ENCODE measurements at places on chromosomes 7 and 10. TPM values are rescaled to one million over a fixed set of nuclear protein-coding genes. Genes with fewer than 3 reads are reported as not detected.

DNA sequence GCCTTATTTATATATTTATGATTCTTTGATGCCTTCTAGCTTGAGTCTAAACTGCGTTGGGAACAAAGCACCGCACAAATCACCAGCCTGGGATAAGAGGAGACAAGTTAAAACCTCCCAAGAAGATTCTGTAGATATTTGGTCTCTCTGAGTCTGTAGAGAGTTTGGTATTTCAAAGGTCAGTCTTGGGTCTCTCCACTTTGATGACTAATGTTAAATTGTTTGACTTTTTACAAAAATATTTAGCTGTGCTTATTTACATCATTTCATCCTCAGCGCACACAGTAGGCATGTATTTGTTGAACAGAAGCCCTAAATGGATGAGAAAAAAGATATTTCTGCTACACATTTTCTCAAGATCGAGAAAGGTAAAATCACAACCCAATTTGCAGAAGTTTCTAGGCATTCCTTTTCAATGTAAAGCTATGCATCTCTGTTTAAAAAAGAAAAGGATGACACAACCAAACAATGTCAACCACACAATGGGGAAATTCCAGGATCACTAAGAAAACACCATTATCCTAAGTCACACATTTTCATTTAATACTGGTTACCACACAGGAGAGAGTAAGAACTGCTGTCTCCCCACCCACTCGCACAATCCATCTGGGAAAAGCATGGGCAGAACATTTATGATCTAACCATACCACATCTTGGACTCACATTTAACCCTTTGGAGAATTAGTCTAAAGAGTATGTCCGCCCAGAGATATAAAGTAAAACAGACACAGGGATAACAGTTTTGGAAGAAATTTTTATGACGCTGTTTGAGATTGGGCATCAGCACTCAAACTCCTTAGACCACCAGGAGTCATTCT is 4.4 kb downstream of the CDK6 start:
- peaks cover 11% of the 10 kb centered on the region for H3K27me3 ChIP-seq
- peak overlapping the region; percentile 97 for H3K4me3 ChIP-seq
- H3K27ac ChIP-seq, result peak overlapping the region; percentile 67
- DNase-seq, result no peak

- no peaks in the 10 kb centered on the region for H3K36me3 ChIP-seq
- peaks cover 2% of the 10 kb centered on the region for H3K4me1 ChIP-seq
- H3K27ac ChIP-seq, result no peak overlapping the region
- H3K4me3 ChIP-seq, result no peak overlapping the region
- no peaks in the 10 kb centered on the region for H3K27me3 ChIP-seq
- no peak for DNase-seq
Observed at GRCh38 chr7:46937826-46938225, 644.1 kb downstream of the TNS3 start.

- H3K4me1 ChIP-seq, result no peaks in the 10 kb centered on the region
- no peaks in the 10 kb centered on the region for H3K36me3 ChIP-seq
- DNase-seq, result no peak
- no peaks in the 10 kb centered on the region for H3K27me3 ChIP-seq
Observed at GRCh38 chr10:86609920-86610319, 44.4 kb upstream of the OPN4 start.

DNA sequence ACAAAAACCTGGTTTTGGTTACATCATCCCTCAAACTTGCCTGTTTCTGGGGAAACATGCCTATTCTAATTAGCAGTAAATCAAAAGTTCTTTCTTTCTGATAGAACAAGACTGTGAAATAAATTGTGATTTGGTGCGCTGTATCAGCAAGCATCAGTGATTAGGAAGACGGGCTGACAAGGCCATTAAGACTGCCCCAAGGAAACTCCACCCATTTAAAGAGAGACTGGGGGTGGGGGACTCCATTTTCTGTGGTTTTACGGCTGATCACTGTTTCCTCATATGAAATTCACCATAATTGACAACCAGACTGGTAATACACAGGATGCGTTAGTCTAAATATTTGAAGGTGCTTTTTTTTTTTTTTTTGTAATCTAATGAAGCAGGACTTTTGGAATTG is 68.7 kb downstream of the MBL2 start:
- H3K36me3 ChIP-seq, result no peaks in the 10 kb centered on the region
- H3K4me1 ChIP-seq, result peaks cover 4% of the 10 kb centered on the region
- H3K27me3 ChIP-seq, result no peaks in the 10 kb centered on the region
- no peak for DNase-seq
- no peak overlapping the region for H3K27ac ChIP-seq
- no peak overlapping the region for H3K4me3 ChIP-seq

The PRPF18 gene
- 17.1 TPM for total RNA-seq

GRCh38 chr7:125061776-125062397 is 132.3 kb upstream of the POT1 start:
- no peaks in the 10 kb centered on the region for H3K27me3 ChIP-seq
- no peak overlapping the region for H3K4me3 ChIP-seq
- H3K4me1 ChIP-seq, result peaks cover 12% of the 10 kb centered on the region
- peak overlapping the region; percentile 71 for H3K27ac ChIP-seq

- no peak overlapping the region for H3K4me3 ChIP-seq
- no peak overlapping the region for H3K27ac ChIP-seq
- peaks cover 1% of the 10 kb centered on the region for H3K36me3 ChIP-seq
- peaks cover 13% of the 10 kb centered on the region for H3K4me1 ChIP-seq
Observed at GRCh38 chr10:10892290-10892875, 125.3 kb upstream of the CELF2 start.

GRCh38 chr10:90929179-90929578 is 8.3 kb upstream of the ANKRD1 start:
- peaks cover 25% of the 10 kb centered on the region for H3K4me1 ChIP-seq
- no peak for DNase-seq
- H3K4me3 ChIP-seq, result no peak overlapping the region

DNA sequence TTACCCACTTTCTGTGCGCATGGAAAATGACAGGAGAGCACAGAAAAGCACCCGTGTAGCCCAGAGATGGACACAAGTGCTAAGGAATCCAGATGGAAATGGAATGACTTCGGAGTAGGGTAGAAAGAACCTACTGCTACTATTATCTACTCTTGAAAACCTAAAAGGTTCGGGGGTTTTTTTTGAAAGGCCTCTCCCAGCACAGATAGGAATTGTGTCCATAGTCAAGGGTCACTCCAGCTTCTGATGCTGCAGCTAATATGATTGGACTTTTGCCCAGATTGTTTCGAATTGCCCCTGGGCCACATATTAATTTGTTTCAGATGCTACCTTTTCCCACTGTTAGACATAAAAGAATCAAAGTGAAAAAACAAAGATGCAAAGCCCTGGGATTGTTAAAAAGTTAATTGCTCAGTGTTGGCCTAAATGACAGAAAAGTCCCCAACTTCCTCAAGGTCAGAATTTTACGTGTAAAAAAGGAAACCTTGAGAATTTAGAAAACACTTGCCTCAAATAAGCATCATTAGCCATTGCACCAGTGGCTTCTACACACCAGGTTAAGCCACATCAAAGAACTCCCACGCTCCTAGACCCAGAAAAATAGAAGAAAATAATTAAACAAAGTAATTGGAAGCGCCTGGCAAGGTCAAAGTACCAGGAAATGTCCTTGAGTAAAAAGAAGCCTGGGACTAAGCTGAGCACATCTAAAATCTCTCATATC is 40.8 kb upstream of the INSIG1 start:
- no peaks in the 10 kb centered on the region for H3K4me1 ChIP-seq
- DNase-seq, result no peak
- H3K4me3 ChIP-seq, result no peak overlapping the region

The GOLGA7B gene
- total RNA-seq, result 1.1 TPM

The PRSS37 gene
- not detected for total RNA-seq

- no peak overlapping the region for H3K27ac ChIP-seq
- DNase-seq, result no peak
- H3K4me1 ChIP-seq, result peaks cover 5% of the 10 kb centered on the region
- peaks cover 12% of the 10 kb centered on the region for H3K27me3 ChIP-seq
- H3K4me3 ChIP-seq, result no peak overlapping the region
Observed at GRCh38 chr10:75062506-75063299, 48.8 kb upstream of the SAMD8 start.

DNA sequence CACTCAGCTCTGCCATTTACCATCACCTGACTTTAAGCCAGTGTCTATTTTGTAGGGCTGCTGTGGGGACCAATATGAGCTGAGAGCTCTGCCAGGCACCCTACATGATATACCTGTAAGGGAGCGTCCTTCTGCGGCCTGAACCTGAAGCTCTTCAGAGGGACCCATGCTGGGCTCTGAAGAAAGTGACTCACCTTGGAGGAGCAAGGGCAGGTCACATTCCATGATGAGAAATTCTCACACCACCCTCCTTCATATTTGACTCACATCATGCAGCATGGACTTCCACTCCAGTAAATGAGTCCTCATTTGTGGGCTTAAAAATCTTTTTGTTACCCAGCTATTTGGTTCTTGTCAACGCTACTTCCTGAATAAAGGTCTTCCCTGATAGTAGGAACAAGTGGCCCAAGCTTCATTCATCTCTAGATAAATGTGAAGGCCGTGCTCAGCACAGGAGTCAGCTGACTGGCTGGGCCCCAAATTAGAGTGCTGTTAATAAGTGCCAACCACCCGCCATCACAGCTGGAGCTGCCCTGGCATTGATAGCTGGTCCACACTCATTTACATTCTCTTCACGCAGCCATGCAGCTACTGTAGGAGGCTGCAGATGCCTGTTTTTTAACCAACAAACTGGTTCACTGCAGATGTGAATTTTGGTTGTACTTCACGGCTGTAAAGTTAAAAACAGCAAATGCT is 78.4 kb downstream of the RNF216 start:
- H3K36me3 ChIP-seq, result peaks cover 9% of the 10 kb centered on the region
- DNase-seq, result no peak
- no peaks in the 10 kb centered on the region for H3K27me3 ChIP-seq
- H3K27ac ChIP-seq, result peak overlapping the region; percentile 51

The WDR86 gene
- 80.6 TPM for total RNA-seq

The FAM241B gene
- total RNA-seq, result 42.4 TPM

The TMEM184A gene
- total RNA-seq, result 8.6 TPM

The PIK3AP1 gene
- total RNA-seq, result 40.0 TPM

The EPHB6 gene
- total RNA-seq, result 24.8 TPM

DNA sequence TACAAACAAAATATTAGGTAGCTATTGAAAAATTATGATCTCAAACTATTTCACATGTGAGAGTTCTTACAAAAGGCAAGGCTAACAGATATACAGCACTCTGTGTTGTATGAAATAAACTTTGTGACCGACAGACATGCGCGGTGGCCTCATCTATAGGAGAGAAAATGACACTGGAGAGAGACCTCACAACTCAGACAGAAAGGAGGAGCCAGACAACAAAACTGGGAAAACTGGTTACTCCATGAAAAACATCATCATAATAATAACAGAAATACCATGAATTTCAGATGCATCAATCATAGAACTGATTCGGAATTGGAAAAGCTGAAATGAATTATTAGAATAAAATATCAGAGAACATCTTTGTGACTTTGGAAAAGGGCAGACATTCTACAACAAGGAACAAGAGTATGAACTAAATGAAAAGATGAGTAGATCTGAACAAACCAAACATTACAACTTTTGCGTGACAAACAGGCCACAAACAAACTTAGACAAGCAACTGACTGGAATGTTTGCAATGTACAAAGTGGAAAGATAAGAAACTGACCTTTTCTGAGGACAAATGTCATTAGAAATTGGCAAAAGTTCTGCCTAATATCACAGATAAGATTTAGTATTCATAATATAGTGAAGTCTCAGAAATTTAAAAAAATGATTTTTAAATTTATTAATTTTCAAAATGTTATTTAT is 69.3 kb downstream of the TNS3 start:
- no peak overlapping the region for H3K4me3 ChIP-seq
- peak overlapping the region; percentile 34 for H3K27ac ChIP-seq
- H3K27me3 ChIP-seq, result no peaks in the 10 kb centered on the region
- peaks cover 13% of the 10 kb centered on the region for H3K36me3 ChIP-seq

The ADRA2A gene
- 13.1 TPM for total RNA-seq

DNA sequence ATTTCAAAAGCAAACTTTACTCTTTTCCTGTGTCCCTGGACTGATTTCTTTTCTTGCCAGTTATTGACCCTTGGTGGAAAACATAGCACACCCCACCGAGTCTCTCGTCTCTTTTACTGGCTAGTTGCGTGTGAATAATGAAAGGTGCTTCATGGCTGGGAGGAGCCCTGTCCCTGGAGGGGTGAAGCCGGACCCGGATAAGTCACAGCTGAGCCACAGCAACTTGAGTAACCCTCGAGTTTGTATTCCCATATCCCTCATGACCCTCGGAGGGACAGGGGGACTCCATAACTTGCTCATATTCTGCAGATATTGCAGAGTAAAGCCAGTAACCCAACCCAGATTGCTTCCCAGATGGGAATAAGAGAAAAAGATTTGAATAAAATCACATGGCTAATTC is 147.5 kb upstream of the FRMD4A start:
- H3K4me1 ChIP-seq, result no peaks in the 10 kb centered on the region
- no peak overlapping the region for H3K27ac ChIP-seq
- H3K4me3 ChIP-seq, result no peak overlapping the region
- H3K36me3 ChIP-seq, result no peaks in the 10 kb centered on the region
- no peak for DNase-seq

DNA sequence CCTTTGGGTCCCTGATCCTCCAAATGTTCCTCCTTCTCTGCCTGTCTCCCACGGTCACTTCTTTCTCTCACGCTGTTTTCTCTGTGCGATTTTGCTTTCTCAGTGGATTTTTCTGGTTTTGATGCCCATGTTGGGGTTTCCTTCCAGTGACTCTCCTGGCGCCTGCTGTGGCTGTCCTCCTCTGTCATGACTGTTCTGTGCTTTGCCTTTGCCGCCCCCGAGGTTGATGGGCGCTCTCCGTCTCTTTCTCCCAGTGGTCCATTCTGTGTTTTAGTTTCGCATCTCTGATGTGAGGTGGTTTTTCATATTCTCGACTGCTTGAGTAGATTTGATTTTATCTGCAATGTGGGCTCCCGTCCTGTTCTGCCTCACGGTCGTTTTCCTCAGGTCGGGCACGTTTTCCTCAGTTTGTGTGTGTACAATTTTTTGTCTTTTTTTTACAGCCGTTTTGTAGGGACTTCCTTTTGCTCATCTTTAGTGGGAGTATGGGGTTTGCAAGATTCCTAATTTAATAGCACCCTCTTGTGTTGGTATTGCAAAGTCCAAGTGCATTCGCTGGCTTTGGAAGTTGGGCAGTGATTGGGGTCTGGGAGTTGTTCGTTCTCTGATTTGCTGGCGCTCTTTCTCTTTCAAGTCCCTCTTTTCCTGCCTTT is 100.0 kb downstream of the INPP5A start:
- H3K27me3 ChIP-seq, result no peaks in the 10 kb centered on the region
- no peak for DNase-seq
- H3K27ac ChIP-seq, result no peak overlapping the region
- no peak overlapping the region for H3K4me3 ChIP-seq
- peaks cover 2% of the 10 kb centered on the region for H3K36me3 ChIP-seq
- peaks cover 5% of the 10 kb centered on the region for H3K4me1 ChIP-seq

The LIPF gene
- total RNA-seq, result not detected

The HILPDA gene
- 36.8 TPM for total RNA-seq

DNA sequence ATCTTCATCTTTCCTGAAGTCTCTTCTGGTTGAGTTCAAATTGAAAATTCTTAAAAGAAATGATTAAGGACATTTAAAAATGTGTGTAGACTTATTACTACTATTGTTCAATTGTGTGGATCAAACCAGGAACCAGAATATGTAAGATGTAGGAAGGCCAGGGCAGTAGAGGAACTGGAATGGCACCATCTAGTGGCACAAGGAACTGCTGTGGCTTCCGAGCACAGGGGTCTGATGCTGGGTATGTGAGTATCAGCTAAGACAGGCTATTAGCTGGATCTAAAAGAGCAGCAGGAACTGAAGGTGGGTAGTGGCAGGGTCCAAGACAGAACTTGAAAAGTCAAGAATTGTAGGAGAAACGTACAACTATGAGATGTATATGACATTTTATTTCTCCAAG is 247.3 kb downstream of the SEMA3A start:
- H3K27me3 ChIP-seq, result no peaks in the 10 kb centered on the region
- H3K27ac ChIP-seq, result no peak overlapping the region
- no peaks in the 10 kb centered on the region for H3K36me3 ChIP-seq
- DNase-seq, result no peak
- H3K4me1 ChIP-seq, result no peaks in the 10 kb centered on the region
- no peak overlapping the region for H3K4me3 ChIP-seq

The TAS2R39 gene
- total RNA-seq, result not detected

The ATOH7 gene
- 0.65 TPM for total RNA-seq

The SFTPD gene
- total RNA-seq, result 0.40 TPM
